GM19239 (cell line): ENCODE measurements at places on chromosomes 7 and 10.

DNA sequence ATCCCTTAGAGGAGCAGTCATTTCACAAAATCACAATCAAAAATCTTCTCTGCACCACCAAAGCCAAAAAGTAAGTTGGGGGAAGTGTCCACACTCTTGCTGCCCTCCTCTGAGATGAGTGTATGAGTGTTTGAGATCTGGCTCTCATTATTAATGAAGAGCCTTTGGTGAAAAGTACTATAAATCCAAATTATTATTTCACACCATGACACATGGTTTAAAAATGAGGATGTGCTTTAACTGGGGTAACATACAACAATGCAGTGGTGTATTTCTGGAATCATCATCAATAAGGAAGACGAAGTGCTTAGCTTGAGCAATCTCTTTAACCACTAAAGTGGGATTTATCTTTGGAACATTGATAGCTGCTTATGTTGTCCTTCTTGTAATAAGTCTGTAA is 114.2 kb upstream of the ADAM12 start:
- no peak for DNase-seq

GRCh38 chr10:52050429-52051047 is 263.5 kb upstream of the DKK1 start:
- DNase-seq: no peak

GRCh38 chr10:101967713-101968112 is 88.3 kb downstream of the ARMH3 start:
- no peak for DNase-seq

- no peak for DNase-seq
Observed at GRCh38 chr10:113498997-113499396, 53.9 kb upstream of the HABP2 start.

DNA sequence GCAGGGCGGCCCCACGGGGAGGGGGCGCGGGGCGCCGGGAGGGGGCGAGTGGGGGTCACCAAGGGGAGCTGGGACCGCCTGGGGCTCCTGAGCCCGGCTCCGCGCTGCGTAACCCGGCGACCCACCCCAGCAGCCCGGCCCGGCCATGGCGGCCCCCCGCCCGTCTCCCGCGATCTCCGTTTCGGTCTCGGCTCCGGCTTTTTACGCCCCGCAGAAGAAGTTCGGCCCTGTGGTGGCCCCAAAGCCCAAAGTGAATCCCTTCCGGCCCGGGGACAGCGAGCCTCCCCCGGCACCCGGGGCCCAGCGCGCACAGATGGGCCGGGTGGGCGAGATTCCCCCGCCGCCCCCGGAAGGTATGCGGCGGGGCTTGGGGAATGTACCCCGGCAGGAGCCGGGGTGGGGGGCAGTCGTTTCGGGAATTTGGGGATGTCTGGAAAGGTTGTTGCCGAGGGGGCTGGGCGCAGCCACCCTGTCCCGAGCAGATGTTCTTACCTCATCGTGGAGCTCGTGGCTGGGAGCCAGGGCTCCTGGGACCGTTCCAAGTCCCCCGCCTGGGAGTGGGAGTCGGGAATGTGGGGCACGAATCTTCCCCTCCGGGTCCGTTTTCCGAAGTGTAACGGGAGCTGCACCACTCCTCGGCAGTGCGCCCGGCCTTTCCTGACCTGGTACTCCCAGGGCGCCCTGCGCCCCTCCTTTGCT is 431 bp downstream of the ZYX start:
- no peak for DNase-seq
